ENCODE measurements at places on chromosomes 2 and 18.
A peak's percentile ranks its signal among the peaks of the same experiment; 100 is the strongest.

DNA sequence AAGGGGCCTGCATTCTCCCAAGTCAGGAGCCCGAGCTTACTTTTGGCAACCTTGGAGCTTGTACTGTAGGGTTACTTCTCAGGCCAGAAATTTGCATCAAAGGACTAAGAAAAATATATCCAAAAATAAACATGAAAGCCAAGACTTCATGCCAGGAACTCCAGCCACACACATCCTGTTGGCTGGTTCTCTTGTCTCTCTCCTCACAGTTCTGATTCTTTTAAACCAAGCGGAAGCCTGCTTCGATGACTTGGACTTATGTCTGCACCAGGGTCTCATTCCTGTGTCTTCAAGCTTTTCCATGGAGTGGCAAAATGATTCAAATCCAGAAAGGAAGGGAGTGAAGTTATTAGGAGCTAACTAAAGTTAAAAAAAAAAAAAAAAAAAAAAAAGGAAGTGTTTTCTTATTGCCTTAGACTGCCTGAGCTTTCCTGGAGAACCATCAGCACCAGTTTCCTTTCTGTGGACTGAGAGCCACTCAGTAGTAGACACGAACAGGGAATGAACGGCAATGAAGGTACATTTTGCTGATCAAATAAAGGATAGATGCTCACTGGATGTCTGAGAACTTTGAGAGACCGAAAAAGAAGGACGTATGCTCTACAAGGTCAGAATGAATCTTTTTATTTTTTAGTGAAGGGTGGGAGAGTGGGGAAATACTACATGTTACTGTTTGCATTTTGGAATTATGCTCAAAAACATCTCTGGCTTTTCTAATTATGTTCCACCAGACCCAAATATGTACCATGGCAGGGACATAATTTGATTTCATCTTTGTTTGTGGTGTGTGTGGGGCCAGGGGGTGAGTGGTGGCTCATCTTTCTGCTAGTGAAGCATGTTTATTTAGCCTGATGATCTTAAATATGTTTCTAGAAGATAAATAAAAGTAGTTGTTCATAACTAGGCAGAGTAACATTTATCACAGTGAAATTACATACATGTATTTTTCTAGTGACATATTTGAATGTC lies 86.0 kb downstream of the RAPGEF4 start:
- peak; percentile 86 for DNase-seq

DNA sequence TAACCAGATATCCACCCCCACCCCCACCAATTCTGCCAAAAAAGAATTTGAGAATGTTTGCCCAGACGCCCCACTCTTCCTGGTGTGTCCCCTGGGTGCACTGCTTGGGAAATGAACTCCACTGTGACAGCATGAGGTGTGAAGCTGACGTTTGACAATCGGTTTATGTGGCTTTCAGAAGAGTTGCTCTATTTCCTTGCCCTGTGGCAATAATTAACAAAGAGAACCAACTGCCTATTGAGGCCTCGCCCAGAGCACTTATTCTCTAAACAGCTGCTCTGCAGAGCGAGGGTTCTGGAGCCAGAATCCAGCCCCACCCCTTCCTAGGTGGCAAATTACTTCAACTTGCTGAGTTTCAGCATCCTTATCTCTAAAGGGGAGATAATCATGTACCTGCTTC lies 115.8 kb upstream of the SIX3 start:
- DNase-seq: no peak

GRCh38 chr2:235533198-235533597 lies 39.4 kb downstream of the AGAP1 start:
- no peak for DNase-seq

DNA sequence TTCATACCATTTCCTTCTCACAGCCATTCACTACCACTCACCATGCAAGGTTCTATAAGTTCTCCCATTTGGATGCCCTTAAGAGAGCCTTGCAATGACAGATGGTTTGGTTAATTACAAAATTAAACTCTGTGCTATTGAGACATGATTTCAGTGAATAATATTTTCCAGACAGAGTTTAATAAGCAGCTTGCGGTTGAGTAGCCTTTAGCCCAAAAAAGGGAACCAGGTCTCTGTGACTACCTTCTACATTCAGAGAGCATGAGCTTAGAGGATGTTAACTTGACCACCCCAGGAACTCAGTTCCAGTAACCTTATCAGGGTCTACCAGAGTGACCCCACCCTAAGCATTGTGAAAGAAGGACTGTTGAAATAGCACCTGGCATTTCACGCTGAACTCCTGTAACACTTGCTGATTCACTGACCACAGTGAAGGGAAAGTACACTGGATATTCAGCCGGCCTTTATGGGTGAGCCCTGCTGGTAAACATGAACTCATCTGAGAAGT lies 1173.1 kb upstream of the ZEB2 start:
- no peak for DNase-seq

- no peak for DNase-seq
These were observed 20.0 kb upstream of the MEIS1 start for GRCh38 chr2:66414896-66415295.

DNA sequence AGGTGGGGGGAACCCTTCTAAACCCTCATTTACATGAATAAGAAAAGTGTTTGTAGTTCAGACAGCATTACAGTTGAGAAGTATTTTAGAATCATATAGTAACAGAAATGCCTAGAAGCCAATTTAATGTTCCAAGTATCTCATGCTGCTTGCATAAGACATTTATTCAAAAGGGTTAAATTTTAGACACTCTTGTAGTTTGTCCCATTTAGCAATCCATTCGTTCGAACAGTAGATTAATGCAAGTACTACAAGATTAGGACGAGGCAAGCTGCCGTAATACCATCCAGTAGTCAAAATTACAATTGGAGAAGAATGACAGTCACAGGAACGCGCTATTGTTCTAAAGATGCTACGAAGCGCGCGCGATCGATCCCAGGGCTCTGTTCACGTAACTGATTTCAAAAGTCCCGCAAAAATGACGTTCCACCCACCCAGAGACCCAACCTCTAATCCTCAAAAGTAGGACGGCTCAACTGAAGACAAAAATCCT lies 1.2 kb downstream of the TMEM237 start:
- no peak for DNase-seq

DNA sequence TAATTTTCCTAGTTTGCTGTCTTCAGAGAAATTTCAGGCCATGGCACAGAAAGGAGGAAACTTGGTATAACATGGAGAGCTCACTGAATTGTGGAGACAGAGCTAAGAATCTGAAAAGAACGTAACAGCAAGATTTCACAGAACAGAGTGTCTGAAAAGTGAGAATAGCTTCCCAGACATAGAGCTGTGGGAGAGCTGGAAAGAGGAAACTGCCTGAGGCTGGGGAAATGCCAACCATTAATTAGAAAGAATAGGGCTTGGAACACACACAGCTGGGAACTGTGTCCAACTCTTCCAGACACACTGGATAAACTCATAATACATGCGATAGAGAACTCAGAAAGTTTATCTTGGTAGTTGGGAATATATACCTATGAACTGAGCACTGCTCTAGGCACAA lies 51.6 kb upstream of the KYNU start:
- peak; percentile 60 for DNase-seq

DNA sequence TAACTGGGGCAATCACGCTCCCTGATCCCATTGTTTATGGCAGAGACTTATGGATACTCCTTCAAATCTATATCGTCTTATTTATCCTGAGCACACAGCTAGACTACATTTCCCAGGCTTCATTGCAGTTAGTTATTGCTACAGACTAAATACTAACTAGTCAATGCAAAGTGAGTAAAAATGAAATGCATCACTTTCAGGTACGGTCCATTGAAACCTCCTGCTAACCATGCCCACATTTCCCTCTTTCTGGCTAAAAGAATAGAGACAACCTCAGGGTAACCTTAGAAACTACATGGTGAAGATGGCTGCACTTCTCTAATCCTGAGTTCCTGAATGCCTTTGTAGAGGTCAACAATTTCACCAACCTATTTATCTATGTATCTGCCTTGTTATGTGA lies 437.4 kb downstream of the EPHA4 start:
- DNase-seq: no peak

DNA sequence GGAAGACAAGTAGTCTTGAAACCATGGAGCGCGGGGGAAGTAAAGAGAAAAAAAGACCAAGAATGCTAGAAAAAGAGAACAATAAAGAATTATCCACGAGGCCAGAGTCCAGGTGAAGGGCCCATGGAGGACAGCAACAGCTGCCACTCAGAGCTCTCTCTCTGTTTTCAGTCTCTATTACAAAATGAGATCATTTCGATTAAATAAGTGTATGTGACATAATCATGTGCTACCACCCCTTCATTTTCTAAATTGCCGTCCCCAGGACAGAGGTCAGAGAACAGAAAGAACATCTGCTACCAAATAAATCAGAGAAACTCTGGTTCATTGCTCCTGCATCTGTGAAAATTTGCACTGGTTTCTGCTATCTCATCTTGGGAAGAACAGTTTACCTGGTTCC lies 838.7 kb downstream of the RNF144A start:
- DNase-seq: no peak

DNA sequence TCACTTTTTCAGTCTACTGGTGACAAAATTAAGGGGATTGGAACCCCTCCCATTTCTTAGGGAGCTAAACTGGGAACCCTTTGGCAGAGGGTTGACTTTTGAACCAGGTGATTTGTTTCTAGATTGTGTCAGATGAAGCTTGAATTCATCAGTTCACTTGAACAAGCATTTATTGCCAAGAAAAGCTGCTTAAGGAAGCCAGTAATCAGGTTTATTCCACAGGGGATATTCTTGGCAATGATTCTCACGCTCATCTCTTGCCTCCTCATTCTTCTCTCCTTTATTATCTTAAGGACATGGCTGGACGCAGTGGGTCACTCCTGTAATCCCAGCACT lies 101.0 kb downstream of the ALPK2 start:
- DNase-seq: no peak

DNA sequence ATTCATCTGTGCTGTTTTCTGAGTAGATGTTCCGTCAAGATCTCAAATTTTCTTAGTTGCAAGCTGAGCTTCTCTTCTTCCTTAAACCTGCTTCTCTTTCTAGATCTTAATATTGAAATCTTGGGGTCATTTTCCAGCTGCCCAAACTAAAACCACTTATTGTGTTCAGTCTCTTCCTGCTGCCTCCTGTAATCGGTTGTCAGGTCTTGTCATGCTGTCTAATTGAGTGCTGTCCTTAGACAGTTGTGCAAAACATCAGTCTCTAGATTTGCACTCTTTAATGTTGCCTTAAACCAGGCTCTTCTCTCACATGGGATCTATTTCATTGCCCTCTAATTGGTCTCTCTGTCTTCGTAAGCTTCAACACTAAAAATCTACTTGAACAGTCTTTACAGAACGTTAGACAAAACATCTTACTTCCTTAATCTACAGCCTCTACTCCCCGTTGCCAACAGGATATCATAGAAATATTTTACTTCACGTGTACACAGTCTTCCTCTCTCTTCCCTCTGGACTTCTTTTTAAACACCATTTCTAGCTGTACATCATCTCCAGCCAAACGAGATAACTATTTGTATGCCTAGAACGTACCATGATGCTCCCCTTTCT lies 34.9 kb downstream of the GPD2 start:
- no peak for DNase-seq

DNA sequence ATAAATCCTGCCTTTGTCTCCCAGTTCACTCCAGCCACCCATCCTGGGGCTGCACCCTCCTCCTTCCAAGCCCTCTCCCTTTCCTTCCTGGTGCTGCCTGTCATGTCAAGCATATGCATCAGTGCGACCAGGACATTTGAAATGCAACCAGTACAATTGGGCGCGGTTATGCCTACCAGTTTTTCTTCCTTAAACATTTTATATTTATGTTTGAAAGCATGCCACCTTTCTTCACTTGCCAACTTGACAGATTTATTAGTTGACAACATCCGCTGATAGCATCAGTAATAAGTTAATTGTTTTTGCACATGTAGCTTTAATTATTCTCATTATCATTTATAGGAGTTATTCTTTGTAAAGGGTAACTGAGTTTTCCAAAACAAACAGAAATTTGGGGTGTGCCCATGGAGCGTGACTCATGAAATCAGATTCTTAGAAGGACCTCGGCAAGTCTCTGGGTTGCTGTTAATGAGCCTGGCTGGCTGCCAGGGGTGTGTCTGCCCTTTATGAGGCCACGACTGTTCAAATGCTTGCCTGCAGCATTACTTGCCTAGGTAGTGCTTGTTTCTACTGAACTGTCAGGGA lies 32.8 kb upstream of the IL1B start:
- DNase-seq: peak; percentile 81

- no peak for DNase-seq
These were observed 321.9 kb downstream of the RNF144A start for GRCh38 chr2:7239078-7239477.

DNA sequence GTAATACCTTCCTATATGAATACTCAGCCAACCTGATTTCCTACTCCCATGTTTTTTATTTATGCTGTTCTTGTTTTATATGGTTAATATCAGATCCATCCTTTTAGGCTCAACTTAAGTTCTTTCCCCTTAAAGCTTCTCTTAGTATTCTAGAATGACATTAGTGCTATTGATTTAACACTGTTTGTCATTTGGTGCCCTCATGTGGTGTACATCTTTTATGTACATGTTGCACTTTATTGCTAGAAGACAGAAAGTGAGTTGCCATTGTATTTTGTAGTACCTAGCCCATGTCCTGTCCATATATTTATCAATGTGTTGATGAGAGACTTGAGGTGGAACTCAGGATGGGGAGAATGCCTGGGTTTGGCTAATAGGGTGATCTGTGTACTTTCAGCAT lies 2.5 kb downstream of the HTRA2 start:
- DNase-seq: peak; percentile 66

GRCh38 chr18:32346671-32347070 lies 124.0 kb downstream of the GAREM1 start:
- DNase-seq: no peak

DNA sequence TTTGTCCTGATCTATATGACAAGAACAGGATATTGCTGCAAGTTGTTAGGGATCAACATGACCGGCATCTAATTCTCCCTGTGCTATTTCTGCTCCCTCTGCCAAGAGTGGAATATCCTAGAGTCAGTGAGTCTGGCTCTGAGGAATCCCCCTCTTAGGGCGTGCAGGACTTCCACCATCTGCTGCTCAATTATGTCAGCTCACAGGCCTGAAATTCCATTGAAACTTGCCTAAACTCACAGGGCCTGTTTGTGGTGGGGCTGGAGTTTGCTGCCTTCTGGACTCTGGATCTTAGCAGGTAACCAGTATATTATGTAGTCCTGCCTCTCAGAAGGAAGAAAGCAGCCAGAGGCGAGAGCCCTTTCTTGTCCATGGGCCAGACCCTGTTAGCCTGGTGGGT lies 323.0 kb downstream of the TSN start:
- peak; percentile 20 for DNase-seq

- no peak for DNase-seq
These were observed 733.7 kb upstream of the POU3F3 start for GRCh38 chr2:104120171-104120570.

DNA sequence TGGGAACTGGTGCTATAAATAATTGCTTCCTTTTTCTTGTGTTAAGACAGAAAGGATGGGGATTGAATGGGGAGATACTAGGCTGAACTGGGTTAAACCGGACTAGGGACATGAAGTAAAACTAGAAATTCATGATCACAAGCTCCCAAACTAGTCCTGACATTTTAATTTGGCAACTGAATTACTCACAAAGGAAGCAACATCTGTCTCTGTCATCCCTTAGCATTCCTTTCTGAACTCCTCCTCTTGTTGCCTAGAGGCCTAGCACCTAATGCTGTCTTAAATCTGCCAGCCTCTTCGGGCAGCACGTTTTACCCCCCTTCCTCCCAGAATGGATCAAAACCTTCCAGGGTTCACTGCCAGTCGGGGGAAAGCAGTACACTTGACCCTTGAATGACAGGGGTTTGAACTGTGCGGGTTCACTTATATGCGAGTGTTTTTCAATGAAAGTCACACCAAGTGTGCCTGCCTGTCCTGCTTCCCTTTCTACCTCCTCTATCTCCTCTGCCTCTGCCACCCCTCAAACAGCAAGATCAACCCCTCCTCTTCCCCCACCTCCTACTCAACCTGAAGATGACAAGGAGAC lies 8.2 kb downstream of the KCTD1 start:
- DNase-seq: no peak

- no peak for DNase-seq
These were observed 735 bp downstream of the CD207 start for GRCh38 chr2:70834881-70835280.
